Heart right ventricle (tissue), 16 donors: ENCODE measurements at places on chromosomes 5 and 9.
A peak's percentile ranks its signal among the peaks of the same experiment; 100 is the strongest.

DNA sequence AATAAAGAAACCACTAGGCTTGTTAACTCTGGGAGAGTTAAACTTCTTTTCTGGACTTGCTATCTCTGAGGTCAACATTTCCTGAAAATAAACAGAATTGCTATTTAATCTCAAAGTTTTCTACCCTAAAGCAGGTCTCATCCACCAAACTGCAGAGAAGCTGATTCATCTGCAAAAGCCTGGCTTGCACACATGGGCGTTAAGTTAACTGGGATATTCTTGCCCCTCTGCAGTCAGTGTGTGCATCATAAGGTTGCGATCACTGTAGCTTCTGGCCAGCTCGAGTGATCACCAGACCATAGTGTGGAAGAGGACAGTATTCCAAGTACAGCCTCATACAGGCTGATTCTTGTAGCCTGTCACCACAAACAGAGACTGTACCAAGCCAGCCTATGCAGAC lies 99.2 kb downstream of the SPOCK1 start:
- no peak for DNase-seq

DNA sequence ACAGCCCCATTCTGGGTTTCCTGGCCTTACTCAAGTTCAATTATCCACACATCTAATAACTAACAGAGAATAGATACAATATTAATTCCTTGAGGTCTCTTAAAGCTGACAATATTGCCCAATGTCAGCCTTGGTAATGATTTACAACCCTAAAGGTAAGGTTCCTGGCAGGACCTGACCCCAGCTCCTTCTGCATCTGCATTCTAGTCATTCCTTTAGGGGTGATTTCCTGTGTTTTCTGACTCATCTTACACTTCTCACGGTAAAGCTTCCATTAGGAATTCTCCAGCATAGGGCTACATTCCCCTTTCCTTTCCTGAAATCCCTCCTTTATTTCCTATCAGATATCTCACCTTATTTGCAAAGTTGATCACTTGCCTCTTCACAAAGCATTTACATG lies 9.3 kb downstream of the HAVCR1 start:
- DNase-seq, result no peak

- DNase-seq, result peak; percentile 29
Observed at GRCh38 chr5:170289764-170290163, 7.8 kb downstream of the LCP2 start.

DNA sequence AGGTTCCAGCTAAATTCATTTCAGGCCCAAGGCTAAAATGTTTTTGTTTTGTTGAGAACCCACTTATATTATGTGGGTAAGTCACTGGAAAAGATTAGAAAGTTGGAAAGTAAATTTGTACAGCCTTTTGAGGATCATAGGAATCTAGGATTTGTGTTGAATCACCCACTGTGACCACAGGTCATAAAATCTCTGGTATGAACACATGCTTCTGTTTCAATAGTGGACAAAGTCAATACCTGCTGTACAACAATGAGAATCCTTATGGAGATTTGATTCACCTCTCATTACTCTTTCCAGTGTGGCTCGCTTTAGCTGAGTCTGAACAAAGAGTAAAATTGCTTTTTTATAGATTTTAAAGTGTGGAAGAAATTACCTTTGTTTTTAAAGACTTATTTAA lies 369.5 kb downstream of the TMEM167A start:
- DNase-seq, result no peak

GRCh38 chr9:15268317-15268716 lies 38.7 kb downstream of the TTC39B start:
- DNase-seq, result no peak

DNA sequence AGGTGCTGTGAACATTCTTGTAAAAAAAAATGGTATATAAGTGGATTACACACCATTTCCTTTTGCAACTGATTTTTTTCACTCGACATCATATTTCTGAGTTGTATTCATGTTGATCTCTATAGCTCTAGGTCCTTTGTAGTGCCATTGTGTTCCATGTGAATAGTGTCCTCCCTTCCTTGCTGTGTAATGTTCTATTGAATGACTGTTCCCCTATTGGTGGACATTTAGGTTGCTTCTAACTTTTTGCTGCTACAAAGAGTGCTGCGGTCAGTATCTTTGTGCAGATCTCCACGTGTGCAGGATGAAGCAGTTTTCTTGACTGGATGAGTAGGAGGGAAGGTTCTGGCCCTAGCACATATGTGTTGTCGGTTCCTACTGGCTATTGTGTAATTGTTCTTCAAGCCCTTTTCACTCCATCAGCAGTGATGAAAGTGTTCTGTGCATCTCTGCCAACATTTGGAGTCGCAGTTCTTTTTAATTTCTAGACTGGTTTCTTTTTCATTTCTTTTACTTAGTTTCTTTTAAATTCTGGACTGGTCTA lies 20.2 kb downstream of the DAB2IP start:
- no peak for DNase-seq

DNA sequence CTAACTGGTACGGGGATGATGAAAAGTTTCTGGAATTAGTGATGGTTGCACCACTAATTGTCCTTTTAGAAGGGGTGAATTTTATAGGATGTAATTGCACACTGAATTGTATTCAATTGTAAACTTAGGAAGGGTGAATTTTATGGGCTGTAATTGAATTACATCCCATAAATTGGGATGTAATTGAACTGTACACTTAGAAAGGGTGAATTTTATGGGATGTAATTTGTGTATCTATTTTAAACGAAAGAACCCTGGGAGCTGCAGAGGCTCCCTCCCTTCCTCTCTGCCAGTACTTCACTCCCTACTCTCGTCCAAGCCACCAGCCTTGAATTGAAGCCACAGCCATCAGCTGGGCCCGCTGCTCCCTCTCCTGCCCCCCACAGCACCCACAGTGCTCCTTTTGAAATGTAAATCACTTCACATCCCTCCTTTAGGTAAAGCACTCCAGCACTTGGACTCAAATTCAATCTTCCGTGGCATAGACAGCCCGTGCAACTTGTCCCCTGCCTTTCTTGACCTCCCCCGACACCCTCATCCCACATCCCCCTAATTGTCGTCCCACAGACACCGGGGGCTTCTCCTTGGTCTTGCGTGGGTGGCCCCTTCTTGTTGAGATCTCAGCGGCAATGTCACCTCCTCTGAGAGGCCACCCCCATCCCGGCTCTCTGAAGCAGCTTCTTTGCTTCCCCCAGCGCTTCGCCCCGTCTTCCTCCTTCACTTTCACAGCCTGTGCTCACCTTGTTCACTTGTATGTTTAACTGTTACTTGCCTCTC lies 84.2 kb upstream of the HRH2 start:
- DNase-seq, result no peak

- no peak for DNase-seq
Observed at GRCh38 chr5:141843156-141843927, 34.9 kb downstream of the PCDH1 start.

GRCh38 chr9:68714416-68715180 lies 9.6 kb downstream of the PIP5K1B start:
- DNase-seq, result no peak

- DNase-seq, result no peak
Observed at GRCh38 chr9:95092262-95093072, 225.0 kb downstream of the FANCC start.

DNA sequence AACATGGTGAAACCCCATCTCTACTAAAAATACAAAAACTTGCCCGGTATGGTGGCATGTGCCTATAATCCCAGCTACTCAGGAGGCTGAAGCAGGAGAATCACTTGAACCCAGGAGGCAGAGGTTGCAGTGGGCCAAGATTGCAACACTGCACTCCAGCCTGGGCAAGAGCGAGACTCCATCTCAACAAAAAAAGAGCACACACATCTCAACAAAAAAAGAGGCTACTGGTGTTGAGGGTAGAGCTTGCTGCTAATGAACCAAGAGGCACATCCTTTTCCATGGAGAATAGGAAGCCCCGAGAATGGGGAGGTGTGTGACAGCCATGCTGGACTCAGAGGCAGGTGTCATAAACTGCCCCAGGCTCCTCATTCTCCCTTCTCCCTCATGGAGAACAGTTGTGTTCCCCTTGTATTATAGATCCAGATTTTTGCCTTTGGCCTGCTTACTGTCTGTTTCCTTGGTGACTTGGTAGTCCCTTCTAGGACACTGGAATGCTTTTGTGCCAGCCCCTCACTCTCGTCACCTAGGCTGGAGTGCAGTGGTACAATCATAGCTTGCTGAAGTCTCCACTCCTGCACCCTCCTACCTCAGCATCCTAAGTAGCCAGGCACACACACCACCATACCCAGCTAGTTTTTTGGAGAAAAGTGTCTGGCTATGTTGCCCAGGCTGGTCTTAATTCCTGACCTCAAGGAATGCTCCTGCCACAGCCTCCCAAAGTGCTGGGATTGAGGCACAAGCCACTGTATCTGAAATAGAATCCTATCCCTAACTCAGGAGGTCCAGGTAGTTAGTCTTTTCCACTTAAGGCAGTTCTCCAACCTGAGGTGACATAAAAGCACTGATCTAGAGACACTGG lies 5.1 kb downstream of the RPL12 start:
- DNase-seq, result no peak

DNA sequence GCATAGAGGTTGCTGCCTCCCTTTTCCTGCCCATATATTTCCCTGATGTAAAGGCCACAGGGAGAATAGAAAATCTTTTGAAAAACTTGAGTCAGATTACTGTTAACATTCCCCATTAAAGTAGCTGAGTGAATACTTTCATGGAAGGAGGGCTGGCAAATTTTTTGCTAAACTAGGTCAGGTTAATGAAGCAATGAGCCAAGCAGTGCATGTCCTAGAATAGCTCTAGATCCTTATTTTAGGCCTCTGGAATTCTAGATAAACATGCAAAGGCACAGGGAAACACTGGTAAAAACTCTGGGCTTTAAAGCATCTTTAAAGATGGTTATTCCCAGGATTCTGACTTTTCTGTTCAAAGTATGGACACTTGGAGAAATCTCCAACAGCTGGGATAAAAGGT lies 27.9 kb downstream of the TTC1 start:
- no peak for DNase-seq

- no peak for DNase-seq
Observed at GRCh38 chr9:127253446-127253845, 11.1 kb upstream of the GARNL3 start.
